ENCODE measurements at places on chromosomes 2 and 18.

DNA sequence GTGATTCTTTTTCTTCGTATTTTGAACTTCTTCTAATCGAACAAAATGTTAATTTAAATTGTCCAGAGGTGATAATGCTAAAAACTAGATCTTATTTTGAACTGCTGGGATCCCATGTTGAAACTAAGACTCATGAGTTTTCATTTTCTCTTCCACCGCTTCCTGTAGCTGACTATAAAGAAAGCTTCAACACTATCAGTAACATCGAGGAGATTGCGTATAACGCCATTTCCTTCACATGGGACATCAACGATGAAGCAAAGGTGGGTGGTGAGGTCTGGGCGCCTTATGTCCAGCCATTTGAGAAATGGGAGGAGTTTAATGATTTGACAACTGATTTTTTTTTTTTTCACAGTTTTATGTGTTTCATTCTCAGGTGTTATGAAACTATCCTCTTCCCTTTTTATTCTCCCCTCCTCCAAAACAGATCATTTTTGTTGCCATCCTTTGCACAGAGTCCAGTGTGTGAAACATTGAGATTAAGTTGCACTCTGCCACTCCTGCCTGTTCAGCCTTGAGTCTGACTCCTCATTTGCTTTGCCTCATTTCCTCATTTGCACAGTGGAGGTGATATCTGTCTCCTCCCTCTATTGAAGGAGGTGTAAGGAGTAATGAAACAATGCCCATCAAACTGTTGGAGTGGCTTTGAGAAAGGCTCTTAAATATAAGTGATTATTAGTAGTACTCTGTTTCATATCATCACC is 13.8 kb downstream of the GRHL1 start:
- no peak for DNase-seq

DNA sequence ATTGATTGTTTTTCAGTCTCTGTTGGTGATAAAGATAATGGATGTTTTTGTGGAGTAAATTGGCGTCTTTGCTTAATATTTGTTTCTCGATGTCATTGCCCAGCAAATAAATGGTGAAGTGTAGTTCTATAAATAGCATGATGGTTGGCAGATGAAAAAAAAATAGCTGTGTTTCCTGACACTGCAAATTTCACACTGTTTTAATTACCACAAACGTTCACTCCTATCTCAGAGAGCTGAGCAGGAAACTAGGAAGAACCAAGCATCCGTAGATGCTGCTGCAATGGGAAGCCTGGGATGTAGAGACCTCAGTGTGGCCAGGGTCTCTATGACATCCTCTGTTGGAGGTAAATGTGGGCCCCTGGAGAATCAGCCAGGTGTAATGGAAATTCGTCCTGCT is 183.2 kb downstream of the CYRIA start:
- DNase-seq = no peak

- no peak for DNase-seq
Observed at GRCh38 chr18:48345596-48345995, 63.6 kb downstream of the ZBTB7C start.

GRCh38 chr18:76505614-76506013 is 10.6 kb upstream of the ZNF516 start:
- DNase-seq = no peak

DNA sequence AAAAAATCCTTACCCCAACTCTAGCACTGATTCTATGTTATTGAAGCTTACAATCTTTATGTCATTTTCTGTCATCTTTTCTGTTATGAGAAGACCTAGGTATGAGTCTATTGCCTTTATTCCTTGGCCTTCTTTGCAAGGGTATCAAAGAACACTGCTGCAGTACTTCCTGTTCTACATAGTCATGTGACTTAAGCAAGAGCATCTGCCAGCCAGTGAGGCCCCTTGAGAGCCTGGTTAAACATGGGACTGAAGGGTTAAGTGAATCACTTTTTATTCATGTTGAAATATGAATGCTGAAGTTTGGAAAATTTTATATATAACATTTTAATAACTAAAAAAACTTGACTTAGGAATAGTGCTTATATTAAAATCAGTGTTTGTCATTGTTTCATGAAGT is 844 bp upstream of the CPS1 start:
- no peak for DNase-seq

DNA sequence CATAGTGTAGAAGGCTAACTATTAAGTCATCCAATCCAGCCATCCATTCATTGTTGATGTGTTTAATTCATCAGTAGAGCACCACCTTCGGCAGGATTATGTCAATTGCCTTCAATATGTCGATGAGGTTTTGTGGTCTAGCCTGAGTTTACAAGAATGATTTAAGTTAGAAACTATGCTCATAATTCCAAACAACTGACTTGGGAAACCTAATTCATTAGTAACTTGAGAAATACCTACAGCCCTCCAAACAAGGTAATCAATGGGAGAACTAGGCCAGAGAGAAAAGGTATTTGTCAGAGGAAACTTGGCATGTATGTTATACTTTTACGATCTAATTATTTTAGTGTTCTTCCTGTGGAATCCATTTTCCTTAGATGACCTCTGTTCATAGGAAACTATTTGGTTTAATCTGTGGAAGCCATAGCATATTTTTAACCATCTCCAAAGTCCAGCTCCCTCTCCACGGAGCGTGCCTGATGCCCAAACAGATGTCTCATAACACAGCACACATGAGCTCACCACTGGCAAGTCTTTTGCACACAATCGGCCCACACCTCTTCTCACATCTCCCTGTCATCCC is 148.5 kb downstream of the GFPT1 start:
- DNase-seq = no peak

DNA sequence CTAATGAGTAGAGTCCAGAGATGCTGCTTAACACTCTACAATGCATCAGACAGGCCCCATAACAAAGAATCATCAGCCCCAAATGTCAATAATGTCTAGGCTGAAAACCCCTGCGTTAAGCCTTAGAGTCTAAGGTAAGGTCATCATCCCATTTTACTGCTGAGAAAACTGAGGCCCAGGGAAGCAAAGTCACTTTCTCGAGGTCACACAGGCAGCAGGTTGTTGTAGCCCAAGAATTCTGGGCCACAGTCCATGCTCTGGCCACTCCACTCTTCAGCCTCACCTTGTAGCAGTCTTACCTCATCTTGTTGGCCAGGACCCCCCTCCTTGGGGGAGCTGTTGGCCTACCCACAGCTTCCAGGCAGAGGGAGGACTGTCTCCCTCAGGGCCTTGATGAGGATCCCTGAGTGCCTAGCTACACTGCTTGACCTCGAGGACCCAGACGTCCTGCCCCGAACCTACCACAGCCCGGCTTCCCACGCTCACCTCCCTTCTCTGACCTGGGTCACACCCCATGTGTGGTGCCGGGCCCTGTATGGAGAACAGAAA is 54.4 kb downstream of the SMAD7 start:
- no peak for DNase-seq

DNA sequence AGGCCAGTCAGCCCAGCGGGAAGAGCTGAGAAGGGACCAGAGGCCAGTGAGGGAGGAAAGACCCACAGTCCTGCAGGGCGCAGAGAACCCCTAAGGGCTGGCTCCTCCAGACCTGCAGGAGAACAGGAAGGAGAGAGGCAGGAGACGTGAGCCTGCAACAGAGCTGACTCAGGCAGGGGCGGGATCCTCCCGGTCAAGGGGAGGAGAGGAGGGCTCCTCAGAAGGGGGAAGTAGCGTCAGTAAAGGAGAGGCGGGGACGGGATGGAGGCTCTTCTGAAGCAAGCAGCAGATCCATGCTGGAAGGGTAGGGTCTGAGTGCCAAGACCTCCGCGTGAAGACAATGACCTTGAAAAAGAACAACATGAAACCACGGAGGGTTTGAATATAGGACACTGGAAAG is 50.8 kb downstream of the TRABD2A start:
- no peak for DNase-seq

GRCh38 chr2:50611351-50611871 is 420.5 kb downstream of the NRXN1 start:
- no peak for DNase-seq

DNA sequence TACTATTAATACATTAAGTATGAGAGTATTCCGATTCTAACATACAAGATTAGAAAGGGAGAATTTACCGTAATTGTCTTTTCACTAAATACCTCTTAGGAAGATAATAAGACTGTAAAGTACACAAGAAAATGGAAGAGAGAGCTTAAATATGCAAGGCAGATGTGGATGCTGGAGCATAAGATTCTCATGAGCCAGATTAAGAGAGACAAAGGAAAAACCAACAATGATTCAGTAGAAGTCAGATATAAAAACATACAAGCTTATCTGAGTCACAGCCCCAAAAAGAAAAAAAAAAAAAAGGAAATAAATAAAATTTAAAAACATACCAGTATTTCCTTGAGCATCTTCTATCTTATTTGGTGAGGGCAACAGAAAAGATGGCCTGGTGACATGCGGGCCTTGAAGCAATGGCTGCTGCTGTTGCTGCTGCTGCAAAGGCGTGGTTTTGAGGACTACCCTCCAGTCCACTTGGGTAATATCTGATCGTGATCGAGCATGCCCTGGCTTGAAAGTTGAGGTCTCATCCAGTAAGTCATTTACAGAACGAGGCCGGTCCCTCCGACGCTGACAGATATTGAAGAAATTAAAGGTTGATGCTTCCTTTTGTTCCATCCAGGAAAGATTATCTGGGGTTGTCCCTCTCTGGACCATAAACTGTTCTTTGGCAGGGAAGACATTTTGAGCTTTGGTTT is 24.5 kb downstream of the PLEKHM3 start:
- no peak for DNase-seq

- DNase-seq = no peak
Observed at GRCh38 chr2:36376319-36376765, 20.8 kb downstream of the CRIM1 start.

GRCh38 chr18:13435586-13436333 is 217.2 kb downstream of the LDLRAD4 start:
- no peak for DNase-seq

DNA sequence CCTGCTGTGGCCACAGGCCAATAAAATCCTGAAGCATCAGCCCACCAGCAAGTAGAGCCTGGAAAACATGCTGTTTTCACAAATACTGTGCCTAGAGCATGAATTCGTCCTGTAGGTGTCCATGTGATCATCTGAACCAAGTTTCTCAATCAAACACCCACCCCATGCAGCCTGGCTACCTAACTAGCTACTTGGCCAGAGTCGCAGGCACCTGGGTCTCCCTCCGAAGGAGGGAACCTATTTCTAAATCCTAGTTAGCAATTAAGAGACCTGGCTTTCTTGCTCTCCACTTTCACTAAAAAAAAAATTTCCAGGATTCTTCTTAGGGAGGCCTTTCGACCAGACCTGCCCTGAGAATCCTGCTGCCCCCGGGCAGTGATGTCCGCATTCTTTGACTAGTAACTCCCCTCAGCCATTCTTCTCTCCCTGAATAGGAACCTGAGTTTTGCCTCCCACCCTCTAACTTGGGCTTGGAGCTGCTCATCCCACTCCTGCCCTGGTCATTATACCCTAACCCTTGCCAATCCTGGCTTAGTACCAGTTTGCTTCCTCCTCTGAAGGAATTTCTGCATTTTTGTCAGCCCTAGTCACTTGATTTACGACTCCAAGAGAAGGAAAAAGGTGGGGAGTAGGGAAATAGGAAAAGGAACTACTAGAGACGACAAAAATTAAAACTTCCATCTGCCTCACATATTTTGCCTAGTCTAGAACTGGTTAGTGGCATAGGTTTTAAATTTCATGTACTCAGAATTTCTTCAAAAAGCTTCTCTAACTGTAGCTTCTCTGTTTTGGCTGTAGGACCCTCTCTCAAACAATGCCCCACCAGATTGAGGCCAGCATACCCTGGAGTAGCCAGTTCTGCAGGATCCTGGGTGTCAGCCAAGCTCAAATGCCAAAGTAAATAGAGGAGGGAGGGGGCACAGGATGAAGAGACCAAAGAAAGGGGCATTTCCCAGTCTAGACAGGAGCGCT is 25.4 kb upstream of the TANK start:
- no peak for DNase-seq

DNA sequence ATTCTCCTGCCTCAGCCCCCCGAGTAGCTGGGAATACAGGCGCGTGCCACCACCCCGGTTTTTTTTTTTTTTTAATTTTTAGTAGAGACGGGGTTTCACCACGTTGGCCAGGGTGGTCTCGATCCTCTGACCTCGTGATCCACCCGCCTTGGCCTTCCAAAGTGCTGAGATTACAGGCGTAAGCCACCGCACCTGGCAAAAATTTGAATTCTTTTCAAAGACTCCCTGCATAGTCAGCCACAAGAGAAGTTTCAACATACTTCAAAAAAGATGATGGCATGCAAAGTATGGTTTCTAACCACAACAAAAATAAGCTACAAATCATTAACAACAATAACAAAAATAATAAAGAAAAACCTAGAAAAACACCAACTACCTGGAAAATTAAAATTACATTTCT is 22.0 kb downstream of the HYCC2 start:
- DNase-seq = no peak

- no peak for DNase-seq
Observed at GRCh38 chr2:167271932-167272331, 383.7 kb downstream of the XIRP2 start.

DNA sequence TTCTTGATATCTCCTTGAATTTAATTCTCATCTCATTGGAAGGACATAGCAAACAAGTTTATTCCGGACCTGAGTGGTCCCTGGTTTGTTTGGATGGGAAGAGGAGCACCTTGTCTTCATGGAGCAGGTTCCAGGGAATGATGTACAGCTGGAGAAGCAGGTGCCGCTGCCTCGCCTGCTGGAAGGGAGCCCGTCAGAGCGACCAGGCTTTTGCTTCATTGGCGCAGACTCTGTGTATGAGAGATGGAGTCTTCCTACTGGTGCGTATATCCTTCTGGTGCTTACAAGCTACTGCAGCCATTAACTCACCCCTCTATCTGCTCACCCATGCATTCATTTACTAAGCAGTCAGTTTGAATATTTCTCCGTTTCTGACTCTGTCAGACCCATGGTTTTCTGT is 11.6 kb upstream of the ALLC start:
- no peak for DNase-seq

DNA sequence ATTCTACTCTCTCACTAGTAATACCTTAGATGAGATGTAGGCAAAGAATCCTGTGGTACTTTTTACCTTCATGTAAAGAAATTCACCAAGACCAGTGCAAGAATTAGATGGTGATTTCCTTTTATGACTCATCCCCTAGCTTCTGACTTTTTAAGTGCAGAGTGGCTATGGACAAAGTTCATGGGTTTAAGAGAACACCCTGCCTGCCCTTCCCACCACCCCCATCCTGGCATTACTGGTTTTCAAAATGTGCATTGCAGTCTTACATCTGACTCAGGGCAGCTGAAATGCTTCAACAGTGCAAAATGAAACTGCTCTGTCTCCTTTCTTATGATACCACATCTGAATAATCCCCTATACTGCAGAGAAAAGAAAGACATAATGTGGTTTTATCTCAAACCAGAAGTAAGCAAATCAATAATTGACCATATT is 22.6 kb downstream of the MAIP1 start:
- no peak for DNase-seq

- no peak for DNase-seq
Observed at GRCh38 chr2:64899081-64899865, 89.9 kb upstream of the SLC1A4 start.

- no peak for DNase-seq
Observed at GRCh38 chr2:234491897-234492296, 5.0 kb downstream of the ARL4C start.

- DNase-seq = no peak
Observed at GRCh38 chr2:171723716-171724683, 36.7 kb downstream of the DYNC1I2 start.
